ENCODE measurements at places on chromosomes 2 and 18.

DNA sequence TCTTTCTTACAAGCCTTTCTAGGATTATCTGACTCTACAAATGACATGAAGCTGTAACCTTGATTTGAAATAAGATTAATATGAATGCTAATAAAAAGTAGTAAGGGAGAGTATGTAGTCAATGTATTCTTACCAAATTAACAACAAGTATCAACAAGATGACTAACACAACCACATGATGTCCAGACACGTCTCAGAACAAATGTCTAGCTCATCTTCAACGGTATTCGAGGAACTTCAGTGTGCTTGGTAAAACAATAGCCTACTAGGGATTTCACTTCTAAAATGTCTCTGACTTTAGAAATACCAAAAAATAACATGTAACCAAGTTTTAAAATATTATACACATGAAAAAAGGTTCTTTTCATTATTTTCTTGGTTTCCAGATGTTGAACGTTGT lies 3.4 kb downstream of the HDLBP start:
- no peak overlapping the region for H3K27ac ChIP-seq
- DNase-seq: no peak
- H3K27me3 ChIP-seq: no peaks in the 10 kb centered on the region
- H3K36me3 ChIP-seq: no peaks in the 10 kb centered on the region

GRCh38 chr18:37669991-37670534 lies 104.5 kb upstream of the CELF4 start:
- no peaks in the 10 kb centered on the region for H3K36me3 ChIP-seq
- H3K27ac ChIP-seq: no peak overlapping the region
- DNase-seq: no peak
- H3K4me3 ChIP-seq: no peak overlapping the region
- no peaks in the 10 kb centered on the region for H3K27me3 ChIP-seq
- no peaks in the 10 kb centered on the region for H3K4me1 ChIP-seq

- H3K27ac ChIP-seq: no peak overlapping the region
- no peaks in the 10 kb centered on the region for H3K36me3 ChIP-seq
- H3K4me3 ChIP-seq: no peak overlapping the region
- H3K4me1 ChIP-seq: no peaks in the 10 kb centered on the region
- H3K27me3 ChIP-seq: peaks cover 21% of the 10 kb centered on the region
- no peak for DNase-seq
Measured at GRCh38 chr2:10909050-10909995, 2.4 kb upstream of the KCNF1 start.

- H3K36me3 ChIP-seq: no peaks in the 10 kb centered on the region
- H3K4me3 ChIP-seq: no peak overlapping the region
- H3K4me1 ChIP-seq: no peaks in the 10 kb centered on the region
- H3K27me3 ChIP-seq: no peaks in the 10 kb centered on the region
- no peak overlapping the region for H3K27ac ChIP-seq
Measured at GRCh38 chr2:222693837-222694236, 22.4 kb downstream of the MOGAT1 start.

GRCh38 chr2:29596584-29596983 lies 324.8 kb downstream of the ALK start:
- H3K27ac ChIP-seq: no peak overlapping the region
- no peak overlapping the region for H3K4me3 ChIP-seq
- no peaks in the 10 kb centered on the region for H3K4me1 ChIP-seq
- DNase-seq: no peak
- no peaks in the 10 kb centered on the region for H3K27me3 ChIP-seq

DNA sequence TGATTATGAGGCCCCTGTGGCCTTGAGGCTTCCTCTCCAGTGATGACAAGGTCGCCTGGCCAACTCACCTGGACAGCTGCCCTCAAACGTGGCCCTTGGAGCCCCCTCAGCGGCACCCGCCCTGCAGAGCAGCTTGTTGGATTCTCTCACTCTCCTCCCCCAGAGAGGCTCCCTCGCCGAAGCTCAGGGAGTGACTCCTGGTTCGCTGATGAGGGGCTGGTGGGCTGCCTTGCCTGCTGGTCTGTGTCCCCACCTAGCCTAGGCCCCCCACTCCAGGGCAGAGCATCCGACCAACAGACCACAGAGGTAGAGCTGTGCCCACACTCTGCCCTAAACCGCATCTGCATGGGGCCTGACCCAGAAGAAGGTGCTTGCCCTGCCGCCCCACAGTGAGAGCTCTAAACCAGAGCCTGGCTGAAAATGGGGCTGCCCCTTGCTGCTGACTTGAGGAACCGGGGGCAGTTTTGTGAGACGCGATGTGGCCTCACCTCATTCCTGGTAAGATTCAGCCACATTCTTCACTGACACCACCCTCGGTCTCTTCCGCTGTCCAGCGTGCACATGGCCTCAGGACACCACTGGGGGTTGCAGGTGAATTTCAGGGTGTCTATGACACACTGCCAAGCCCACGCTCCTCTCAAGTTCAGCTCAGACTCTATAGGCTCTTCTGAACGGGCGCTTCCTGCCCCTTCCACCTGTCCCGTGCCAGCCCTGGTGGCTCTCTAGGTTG lies 131.6 kb downstream of the CABLES1 start:
- H3K27ac ChIP-seq: no peak overlapping the region
- no peaks in the 10 kb centered on the region for H3K36me3 ChIP-seq
- no peak overlapping the region for H3K4me3 ChIP-seq
- no peak for DNase-seq
- no peaks in the 10 kb centered on the region for H3K27me3 ChIP-seq
- peaks cover 8% of the 10 kb centered on the region for H3K4me1 ChIP-seq

GRCh38 chr18:75818383-75818782 lies 390.9 kb upstream of the SMIM21 start:
- no peak overlapping the region for H3K27ac ChIP-seq
- no peaks in the 10 kb centered on the region for H3K27me3 ChIP-seq
- H3K4me3 ChIP-seq: no peak overlapping the region
- no peak for DNase-seq
- no peaks in the 10 kb centered on the region for H3K36me3 ChIP-seq
- H3K4me1 ChIP-seq: no peaks in the 10 kb centered on the region

DNA sequence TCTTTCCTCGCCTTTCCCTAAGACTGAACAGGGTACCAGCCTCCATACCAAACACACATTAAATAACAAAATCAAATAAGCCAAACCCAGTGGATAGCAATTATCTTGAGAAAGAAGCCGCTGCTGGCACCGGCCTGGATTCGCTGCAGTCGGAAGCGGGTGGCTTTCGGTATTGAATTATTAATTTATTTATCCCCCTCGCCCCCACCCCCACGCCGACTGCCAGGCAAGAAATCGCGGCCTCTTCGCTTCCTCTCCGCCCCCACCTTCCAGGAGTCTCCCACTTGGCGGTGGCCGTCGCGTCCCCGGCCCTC lies 370 bp upstream of the ZNF804A start:
- no peaks in the 10 kb centered on the region for H3K27me3 ChIP-seq
- no peaks in the 10 kb centered on the region for H3K36me3 ChIP-seq
- H3K4me3 ChIP-seq: peak overlapping the region; percentile 73
- peak overlapping the region; percentile 32 for H3K27ac ChIP-seq

DNA sequence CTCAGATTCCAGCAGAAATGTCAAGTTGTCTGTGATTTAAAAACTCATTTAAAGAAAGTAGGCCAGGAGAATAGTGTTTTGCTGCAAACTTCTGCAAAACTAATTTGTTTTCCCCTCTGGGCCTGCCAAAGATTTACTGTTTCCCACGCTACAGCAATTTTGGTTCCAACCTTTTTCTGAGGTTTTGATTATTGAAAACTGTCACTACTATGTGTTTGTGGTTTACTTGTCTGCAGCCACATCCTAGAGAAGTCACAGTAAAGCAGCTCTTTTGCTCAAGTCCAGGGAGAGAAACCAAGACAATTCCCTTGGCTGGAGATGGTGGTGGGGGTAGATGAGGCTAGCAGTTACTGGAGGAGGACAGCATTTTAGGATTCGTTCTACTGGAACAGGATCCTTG lies 12.8 kb downstream of the IL1R2 start:
- no peak overlapping the region for H3K4me3 ChIP-seq
- no peaks in the 10 kb centered on the region for H3K27me3 ChIP-seq
- DNase-seq: no peak
- no peaks in the 10 kb centered on the region for H3K36me3 ChIP-seq

DNA sequence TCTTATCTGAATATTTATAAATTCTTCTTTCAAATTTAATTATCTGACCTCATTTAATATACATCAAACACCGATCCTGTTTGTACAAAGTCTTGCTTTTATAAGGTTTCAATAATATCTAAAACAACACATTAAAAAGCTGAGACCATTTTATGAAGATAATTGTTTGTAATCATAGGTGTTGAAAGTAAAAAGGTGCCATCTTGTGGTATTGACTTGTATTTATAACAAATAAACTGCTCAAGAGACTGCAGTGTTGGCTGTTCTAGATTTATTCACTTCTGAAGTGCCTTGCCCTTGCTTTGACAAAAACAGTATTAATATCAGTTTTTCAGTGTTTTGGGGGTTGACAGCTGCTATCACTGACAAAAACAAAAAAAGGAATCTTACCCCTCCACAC lies 286.8 kb upstream of the HNMT start:
- H3K4me1 ChIP-seq: no peaks in the 10 kb centered on the region
- H3K27ac ChIP-seq: no peak overlapping the region
- no peaks in the 10 kb centered on the region for H3K27me3 ChIP-seq
- DNase-seq: no peak
- H3K4me3 ChIP-seq: no peak overlapping the region

- DNase-seq: no peak
- H3K27ac ChIP-seq: no peak overlapping the region
- no peaks in the 10 kb centered on the region for H3K4me1 ChIP-seq
Measured at GRCh38 chr2:85772019-85772745, 18.4 kb downstream of the ATOH8 start.

DNA sequence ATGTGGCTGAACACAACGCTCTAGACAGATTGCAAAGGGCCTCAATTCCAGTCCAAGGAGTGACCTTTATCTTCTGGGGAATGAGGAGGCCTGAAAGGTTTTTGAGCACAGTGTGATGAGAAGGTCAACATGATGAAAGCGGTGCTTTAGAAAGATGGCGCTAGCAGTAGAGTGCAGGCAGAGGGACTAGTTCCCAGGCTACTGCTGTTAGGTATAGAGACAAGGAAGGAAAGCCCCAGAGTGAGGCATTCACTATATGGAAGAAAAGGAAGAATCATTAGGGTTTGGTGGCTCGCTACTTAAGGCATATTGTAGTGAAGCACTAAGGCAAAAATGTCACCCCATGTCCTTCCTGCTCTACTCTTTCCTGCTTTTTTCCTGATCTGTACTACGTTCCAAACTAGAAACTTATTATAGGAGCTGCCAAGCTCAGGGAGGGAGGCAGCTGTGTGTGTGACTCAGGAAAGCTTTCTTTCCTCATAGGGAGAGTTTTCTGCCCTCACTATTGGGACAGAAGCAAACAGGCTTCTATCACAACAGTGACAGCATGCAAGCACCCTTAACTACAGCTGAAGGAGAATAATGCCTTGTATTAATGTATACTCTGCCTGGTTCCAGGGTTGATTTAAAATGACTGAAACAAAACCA lies 160.8 kb upstream of the CAVIN2 start:
- no peak overlapping the region for H3K27ac ChIP-seq
- H3K4me3 ChIP-seq: no peak overlapping the region
- DNase-seq: no peak
- H3K36me3 ChIP-seq: no peaks in the 10 kb centered on the region
- H3K27me3 ChIP-seq: no peaks in the 10 kb centered on the region

DNA sequence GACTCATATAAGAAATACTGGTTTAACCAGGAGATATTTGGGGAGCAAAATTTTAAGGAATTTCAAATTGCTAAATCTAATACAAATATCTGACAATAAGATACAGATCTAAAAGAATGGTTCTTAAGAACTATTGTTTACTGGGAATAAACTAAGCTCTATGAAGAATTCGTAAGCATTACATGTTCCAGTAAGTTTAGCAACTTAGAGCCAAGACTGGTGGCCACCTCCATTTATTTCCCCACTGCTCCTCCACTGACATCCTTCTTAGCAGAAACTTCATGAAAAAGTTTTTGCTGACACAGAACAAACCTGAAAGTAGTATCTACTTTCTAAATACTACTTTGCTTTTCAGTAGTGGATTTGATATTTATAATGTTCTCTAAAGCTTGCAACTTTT lies 83.0 kb downstream of the ACSL3 start:
- H3K27ac ChIP-seq: peak overlapping the region; percentile 48
- H3K27me3 ChIP-seq: no peaks in the 10 kb centered on the region
- DNase-seq: peak; percentile 75
- no peak overlapping the region for H3K4me3 ChIP-seq
- peaks cover 30% of the 10 kb centered on the region for H3K4me1 ChIP-seq

DNA sequence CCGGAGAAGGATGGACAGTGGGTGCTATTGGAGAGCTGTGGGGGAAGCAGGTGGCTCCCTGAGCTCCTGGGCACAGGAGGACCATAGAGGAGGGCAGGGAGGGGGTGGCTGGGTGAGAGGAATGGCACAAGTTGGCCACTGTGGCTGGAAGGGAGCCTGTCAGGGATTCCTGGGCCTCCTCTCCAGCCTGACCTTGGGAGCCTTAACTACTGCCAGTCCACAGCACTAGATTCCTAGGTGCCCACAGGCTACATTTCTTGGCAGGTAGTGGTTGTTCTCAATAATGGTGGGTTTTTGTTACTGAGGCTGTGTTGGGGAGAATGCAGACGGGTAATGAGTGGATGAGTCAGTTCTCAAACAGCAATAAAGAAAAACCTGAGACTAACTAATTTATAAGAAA lies 26.0 kb downstream of the EFHD1 start:
- H3K27ac ChIP-seq: no peak overlapping the region
- no peaks in the 10 kb centered on the region for H3K36me3 ChIP-seq
- no peak for DNase-seq
- H3K4me1 ChIP-seq: no peaks in the 10 kb centered on the region
- no peaks in the 10 kb centered on the region for H3K27me3 ChIP-seq
- no peak overlapping the region for H3K4me3 ChIP-seq

DNA sequence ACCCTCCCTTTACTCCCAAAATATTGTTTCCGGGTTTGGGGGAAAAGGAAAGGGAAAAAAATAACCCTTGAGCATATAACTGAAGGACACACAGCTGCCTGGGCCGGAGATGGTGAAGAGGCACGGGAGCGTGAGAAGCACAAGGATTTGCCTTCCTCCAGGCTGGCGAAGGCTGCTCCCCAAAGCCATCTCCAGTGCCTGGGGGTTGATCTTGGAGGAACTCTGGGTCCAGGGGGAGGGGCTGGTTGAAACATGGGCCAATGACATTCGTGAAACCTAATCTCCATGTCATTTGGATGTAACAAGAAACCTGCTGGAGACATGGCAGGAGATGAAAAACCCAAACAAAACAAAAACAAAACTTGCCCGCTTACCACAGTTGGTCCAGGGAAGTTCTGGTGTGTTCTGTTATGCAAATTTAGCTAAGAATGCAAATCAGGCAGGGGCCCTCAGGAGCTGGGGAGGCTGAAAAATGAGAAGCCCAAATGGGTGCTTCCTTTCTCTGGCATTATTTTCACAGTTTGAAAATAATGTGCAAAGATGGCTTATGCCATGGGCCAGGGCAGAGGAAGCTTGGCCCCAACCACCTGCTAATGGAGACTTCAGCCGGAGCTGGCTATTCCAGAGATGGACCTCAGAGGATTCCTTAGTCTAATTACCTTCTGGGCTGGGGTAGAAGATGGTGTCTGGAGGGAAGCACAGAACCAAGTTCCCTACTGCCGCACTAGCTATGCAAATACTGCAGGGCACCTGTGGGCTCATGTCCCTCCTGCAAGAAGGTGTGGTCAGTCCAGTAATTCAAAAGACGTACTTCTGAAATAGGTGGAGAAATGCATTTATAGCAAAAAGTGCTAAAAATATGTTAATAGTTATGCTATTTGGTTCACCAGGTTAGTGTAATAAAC lies 180.9 kb downstream of the BCL2 start:
- no peaks in the 10 kb centered on the region for H3K27me3 ChIP-seq
- peak overlapping the region; percentile 54 for H3K4me3 ChIP-seq
- peak overlapping the region; percentile 94 for H3K27ac ChIP-seq
- H3K36me3 ChIP-seq: no peaks in the 10 kb centered on the region
- DNase-seq: peak; percentile 74
- peaks cover 56% of the 10 kb centered on the region for H3K4me1 ChIP-seq

Data from MM.1S (cell line).